ENCODE measurements at places on chromosomes 1 and 21. TPM values are rescaled to one million over a fixed set of nuclear protein-coding genes. Genes with fewer than 3 reads are reported as not detected.

The NUDT4B gene
- total RNA-seq, result 0.78 TPM

DNA sequence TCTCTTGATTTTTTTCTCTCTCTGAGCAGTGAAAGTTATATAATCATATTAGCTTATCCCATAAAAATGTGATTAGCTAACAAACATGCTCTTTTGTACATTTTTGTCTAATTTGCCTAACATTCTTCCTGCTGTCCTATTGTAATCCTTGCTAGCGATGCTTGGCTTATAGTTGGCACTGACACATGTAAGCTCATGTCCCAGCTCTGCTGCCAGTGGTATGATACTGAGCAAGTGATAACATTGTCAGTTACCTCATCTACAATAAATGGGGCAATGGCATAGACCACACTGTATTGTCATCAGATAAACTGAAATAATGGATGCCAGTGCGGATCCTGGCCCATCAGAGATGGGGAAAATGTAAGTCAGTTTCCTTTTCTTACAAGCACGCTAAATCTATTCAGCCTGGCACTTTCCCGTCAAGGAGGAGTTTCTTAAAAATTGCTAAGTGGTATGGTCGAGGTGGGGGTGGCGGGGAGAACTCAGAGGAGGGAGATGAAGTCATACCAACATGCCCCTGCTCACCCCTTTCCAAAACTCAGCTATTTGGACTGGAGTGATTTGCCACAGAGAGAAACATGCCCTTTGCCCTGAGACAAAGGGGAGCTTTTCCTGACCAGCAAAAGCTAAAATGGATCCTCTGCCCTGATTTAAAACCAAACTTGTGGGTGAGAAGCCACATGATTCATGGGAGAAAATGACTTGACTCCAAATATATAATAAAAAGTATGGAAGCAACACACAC is 1.3 kb downstream of the FYB2 start:
- peaks cover 7% of the 10 kb centered on the region for H3K36me3 ChIP-seq
- H3K4me1 ChIP-seq, result peaks cover 47% of the 10 kb centered on the region
- no peaks in the 10 kb centered on the region for H3K27me3 ChIP-seq
- DNase-seq, result no peak
- no peak overlapping the region for H3K4me3 ChIP-seq

GRCh38 chr1:40708750-40709099 is 17.2 kb downstream of the NFYC start:
- H3K4me1 ChIP-seq, result peaks cover 31% of the 10 kb centered on the region
- H3K27me3 ChIP-seq, result no peaks in the 10 kb centered on the region
- DNase-seq, result no peak
- H3K4me3 ChIP-seq, result peak overlapping the region; percentile 90

DNA sequence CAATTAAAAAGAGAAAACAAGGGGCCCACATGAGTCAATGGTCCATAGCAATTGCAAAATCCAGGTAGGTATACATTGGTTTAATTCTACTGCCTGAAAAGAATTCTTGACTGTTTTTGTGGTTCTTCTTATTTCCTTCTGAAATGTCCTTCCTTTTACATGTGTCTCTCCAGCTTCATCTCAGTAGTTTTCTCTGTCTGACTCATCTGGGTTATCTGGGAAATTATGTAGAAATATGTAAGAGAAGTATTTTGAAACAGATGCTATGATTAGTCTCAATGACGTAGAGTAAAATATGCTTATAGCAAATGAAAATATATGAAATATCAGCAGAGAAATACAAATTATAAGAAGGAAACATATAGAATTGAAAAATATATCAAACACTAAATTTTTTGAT is 953.2 kb downstream of the BRINP3 start:
- no peak overlapping the region for H3K27ac ChIP-seq
- no peaks in the 10 kb centered on the region for H3K36me3 ChIP-seq
- no peaks in the 10 kb centered on the region for H3K4me1 ChIP-seq
- no peak for DNase-seq
- H3K4me3 ChIP-seq, result no peak overlapping the region

GRCh38 chr1:160083968-160084770 is 2.8 kb downstream of the KCNJ9 start:
- peaks cover 64% of the 10 kb centered on the region for H3K27me3 ChIP-seq
- DNase-seq, result peak; percentile 82
- H3K4me3 ChIP-seq, result peak overlapping the region; percentile 4
- H3K4me1 ChIP-seq, result no peaks in the 10 kb centered on the region

DNA sequence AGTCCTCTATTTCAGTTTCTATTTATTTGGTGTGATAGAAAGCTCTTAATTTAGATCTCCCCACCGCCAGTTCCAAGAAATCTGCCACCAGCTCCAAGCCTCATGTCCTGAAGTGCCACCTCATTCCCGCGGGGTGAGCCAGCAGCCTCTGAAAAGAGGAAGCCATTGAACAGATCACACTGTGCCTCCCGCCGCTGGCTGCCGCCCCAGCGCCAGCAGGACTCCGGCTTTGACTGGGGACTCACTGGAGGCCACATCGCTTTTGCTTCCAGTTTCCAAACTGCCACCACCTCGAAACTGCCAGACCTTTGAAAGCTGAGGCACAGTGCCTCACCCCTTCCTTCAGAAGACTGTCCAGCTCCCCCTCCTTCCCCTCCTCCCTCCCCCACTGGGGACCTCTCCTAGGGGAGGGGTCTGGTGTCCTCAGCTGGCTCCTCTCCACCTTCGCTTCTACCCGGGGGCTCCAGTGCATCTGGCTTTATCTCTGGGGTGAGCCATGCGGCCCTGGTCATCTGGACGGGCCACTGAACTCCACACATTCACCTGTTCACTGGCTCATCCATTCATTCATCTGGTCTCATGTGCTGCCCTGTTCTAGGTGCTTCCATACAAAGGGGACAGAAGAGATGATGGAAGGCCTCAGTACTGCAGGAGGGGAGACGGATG is 58.9 kb downstream of the VPS26C start:
- H3K27me3 ChIP-seq, result no peaks in the 10 kb centered on the region
- H3K4me1 ChIP-seq, result peaks cover 9% of the 10 kb centered on the region

DNA sequence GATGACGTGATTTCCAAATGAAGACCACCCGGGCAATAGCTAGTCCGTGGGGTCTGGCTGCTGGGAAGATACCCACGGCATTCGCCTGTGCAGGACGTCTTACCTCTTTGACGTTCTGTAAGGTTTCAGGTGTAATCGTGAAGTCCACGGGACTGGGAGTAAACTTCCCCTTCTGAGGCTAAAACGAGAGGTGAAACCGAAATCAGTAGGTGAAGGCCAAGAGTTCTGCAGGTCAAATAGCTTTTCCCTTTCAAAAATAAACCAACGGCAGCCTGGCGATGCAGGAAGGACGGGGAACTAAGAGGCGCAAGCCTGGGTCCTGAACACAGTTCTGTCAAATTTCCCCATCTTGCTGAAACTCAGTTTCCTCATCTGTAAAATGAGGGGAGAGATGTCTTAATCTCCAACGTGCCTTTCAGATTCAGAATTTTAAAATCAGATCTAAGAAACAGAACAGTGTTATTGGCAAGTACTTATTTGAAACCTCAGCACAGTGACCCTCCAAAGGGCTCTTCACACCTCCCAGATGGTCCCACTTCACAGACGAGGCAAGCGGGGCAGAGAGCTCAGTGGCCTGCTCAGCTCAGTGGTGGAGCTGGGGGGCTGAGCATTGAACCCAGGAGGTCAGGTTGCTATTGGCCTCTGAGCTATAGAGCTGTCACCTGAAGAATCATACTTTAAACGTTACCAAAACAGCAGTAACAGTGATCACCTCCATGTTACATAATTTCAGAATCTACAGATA is 34.7 kb downstream of the VPS26C start:
- DNase-seq, result no peak
- no peak overlapping the region for H3K27ac ChIP-seq
- peaks cover 12% of the 10 kb centered on the region for H3K4me1 ChIP-seq
- H3K4me3 ChIP-seq, result no peak overlapping the region

DNA sequence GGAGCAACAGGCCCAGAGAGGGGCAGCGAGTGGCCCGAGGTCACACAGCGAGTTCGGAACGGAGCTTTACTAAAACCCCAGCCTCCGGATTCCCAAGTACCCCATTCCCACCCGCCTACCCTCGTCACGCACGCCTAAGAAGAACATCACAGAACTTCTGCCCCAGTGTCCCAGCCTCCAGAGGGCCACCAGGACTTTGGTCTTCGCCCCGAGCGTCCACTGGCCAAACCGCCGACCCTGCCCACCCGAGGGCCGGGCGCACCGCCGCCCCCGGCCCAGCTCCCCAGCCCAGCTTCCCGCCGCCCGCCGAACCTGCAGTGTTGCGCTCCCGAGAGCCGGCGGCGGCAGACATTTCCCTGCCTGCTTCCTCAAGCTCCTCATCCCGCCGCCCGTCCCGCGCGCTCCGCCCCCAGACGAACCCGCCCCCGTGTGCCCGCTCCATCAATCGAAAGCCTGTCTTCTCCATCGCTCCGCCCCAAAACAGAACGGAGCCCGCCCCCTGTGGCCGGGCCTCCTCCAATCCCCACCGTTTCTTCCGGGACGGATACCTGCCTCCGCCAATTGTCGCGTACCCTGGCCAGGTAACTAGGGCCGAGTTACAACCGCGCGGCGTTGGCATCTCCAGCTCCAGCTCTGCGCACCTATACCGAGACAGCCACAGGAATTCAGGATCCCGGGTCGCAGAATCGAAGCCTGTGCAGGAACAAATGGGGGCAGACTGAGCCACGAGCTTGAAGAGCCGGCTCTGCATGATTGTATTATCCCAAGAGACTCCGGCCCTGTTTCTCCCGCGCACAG is 15.3 kb downstream of the INPP5B start:
- H3K27me3 ChIP-seq, result no peaks in the 10 kb centered on the region
- peaks cover 5% of the 10 kb centered on the region for H3K36me3 ChIP-seq
- peak overlapping the region; percentile 90 for H3K27ac ChIP-seq
- DNase-seq, result peak; percentile 96
- peak overlapping the region; percentile 84 for H3K4me3 ChIP-seq

GRCh38 chr1:160362168-160362957 is 4.5 kb upstream of the NHLH1 start:
- H3K4me1 ChIP-seq, result peaks cover 8% of the 10 kb centered on the region
- H3K4me3 ChIP-seq, result no peak overlapping the region

The ANKRD65 gene
- total RNA-seq, result 18.1 TPM

DNA sequence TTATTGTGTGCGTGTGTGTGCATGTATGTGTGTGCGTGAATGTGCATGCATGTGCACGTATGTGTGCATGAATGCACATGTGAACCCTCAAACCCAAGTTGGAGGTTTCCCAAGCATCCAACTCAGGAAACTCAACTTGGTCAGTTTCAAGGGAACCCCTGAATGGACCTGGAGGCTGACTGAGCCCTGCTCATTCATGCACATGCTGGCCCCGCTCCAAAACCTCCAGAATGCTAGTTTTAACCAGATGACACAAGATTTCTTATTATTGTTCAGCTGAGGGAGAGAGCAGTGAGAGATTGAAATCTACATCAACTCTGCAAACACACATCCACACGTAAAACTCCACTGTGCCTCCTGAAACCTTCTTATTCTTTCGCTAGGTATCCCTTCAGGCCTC is 104.4 kb downstream of the OMA1 start:
- peaks cover 8% of the 10 kb centered on the region for H3K4me1 ChIP-seq
- no peaks in the 10 kb centered on the region for H3K27me3 ChIP-seq
- no peak overlapping the region for H3K4me3 ChIP-seq
- no peak overlapping the region for H3K27ac ChIP-seq

The TMEM52 gene
- 1.8 TPM for total RNA-seq

DNA sequence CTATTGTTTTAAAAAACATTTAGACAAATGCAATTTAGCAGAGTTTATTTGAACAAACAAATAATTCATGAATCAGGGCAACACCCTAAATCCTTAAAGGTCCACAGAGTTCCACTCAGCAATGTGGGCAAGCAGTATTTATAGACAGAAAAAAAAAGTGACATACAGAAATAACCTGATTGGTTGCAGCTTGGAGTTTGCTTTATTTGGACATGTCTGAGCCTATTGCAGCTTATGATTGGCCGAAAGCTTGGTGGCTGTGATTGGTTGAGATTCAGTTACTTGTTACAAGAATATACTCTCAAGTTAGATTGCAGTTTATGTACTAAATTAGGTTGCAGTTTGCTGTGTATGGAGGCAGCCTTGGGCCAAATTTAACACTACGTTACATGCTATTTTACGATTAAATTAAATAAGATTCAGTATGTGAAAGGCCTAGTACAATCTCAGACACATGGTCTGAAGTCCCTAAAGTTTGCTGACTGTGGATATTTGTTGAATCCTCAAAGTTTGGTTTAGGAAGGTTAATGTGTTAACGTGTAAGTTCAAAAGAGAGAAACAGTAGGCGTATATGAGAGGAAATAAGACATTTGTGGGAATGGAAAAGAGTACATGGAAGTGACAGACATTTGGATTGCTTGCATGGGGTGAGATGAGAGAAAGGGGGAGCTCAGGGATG is 6.9 kb upstream of the CAMSAP2 start:
- H3K4me3 ChIP-seq, result no peak overlapping the region
- H3K36me3 ChIP-seq, result no peaks in the 10 kb centered on the region
- peaks cover 12% of the 10 kb centered on the region for H3K27me3 ChIP-seq
- H3K27ac ChIP-seq, result no peak overlapping the region
- DNase-seq, result no peak

The KISS1 gene
- total RNA-seq, result not detected

- no peak overlapping the region for H3K4me3 ChIP-seq
- H3K27me3 ChIP-seq, result no peaks in the 10 kb centered on the region
- no peak overlapping the region for H3K27ac ChIP-seq
- H3K36me3 ChIP-seq, result peaks cover 5% of the 10 kb centered on the region
Measured at GRCh38 chr1:178367151-178367550, 129.6 kb downstream of the CLEC20A start.

- no peak overlapping the region for H3K4me3 ChIP-seq
- H3K27ac ChIP-seq, result peak overlapping the region; percentile 24
- no peaks in the 10 kb centered on the region for H3K36me3 ChIP-seq
- no peak for DNase-seq
Measured at GRCh38 chr1:160046494-160047110, 14.8 kb upstream of the PIGM start.

DNA sequence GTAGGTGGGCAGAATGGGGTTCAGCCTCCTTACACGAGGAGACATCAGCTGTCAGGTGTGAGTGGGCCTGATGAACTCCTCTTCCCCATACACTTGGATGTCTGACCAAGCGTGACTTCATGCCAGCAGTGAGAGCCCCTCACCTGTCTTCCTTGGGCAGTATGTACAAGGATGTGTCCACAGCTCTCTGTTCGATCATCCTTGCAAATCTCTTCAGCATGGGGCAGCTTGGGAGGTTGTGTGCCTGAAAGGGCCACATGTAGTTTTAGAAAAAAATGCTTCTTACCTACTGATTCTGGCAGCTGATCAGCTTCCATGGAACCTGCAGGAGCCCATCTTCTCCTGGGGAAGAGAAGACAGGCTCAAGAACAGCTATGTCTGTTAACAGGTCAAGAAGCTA is 18.0 kb downstream of the ACP6 start:
- no peaks in the 10 kb centered on the region for H3K4me1 ChIP-seq
- peaks cover 20% of the 10 kb centered on the region for H3K36me3 ChIP-seq
- H3K4me3 ChIP-seq, result no peak overlapping the region
- H3K27me3 ChIP-seq, result no peaks in the 10 kb centered on the region
- no peak overlapping the region for H3K27ac ChIP-seq
